ENCODE measurements at places on chromosomes 5 and 9.

GRCh38 chr5:33317271-33317670 is 123.5 kb upstream of the TARS1 start:
- no peak for DNase-seq

- no peak for DNase-seq
Observed at GRCh38 chr5:132086277-132086794, 12.7 kb downstream of the CSF2 start.

DNA sequence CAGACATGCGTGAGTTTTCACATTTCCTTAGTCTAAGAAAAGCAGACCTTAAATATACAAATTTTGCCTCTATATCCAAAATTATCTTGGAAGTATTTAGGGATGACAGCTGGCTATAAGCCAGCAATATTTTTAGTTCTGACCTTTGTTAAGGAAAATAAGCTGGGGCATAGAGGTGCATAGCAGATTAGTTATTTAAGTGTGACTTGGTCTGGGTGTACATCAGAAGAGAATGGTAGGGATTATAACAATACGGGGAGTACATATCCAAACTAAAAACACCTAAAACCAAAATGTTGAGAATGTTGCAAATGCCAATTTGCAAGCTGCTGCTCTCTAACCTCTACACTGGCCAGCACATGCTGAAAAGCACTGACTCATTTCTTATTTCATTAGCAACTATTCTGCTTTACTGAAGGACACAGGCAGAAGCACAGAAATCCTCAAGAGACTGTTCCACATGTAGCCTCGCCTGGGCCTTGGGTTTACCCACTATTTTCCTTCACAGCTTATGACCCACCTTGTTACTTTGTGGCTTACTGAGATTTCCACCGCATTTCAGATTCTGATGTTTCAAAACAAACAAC is 22.3 kb downstream of the LEAP2 start:
- DNase-seq, result no peak

DNA sequence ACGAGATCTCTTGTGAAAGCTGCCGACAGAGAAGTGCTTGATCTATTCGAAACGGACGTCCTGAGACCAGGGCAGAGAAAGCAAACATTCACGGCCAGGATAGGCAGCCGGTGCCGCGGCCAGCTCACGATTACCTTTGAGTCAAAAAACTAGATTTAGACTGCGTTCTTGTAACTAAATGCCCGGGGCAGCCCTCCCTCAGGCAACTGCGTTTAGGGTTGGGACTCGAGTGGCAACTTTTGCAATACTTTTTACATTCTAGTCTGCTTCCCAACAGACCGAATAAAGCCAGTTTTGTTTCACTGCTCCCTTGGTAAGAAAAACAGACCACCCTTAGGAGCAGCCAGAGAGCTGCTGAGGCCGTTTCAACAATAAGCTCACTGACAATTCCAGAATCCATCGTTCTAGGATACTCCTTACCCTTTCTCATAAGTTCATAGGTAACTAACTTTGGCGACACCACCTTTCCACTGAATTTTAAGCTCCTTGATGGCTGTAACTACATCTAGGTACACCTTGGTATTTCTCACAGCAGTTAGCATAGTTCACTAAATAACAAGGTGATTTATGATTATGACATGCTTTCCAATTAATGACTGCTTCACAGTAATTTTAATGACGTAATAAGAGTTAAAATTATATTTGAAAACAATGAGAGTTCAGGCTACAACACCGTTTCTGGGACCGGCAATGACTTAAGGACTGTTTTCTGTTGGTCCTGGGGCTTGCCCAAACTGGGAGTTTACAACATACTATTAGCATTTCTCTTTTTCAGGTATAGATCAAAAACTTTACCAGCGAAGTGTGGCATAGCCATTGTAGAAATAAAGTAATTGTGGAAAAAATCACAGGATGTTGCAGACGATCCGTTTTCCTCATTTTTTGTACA is 899 bp upstream of the RAPGEF6 start:
- DNase-seq, result no peak

GRCh38 chr5:136222580-136223235 is 29.7 kb upstream of the SMIM32 start:
- DNase-seq, result no peak

- DNase-seq, result no peak
Observed at GRCh38 chr9:72205513-72205912, 56.3 kb downstream of the GDA start.
